T-cell (primary cell): ENCODE measurements at places on chromosomes 16 and 17.

- no peak for DNase-seq
Observed at GRCh38 chr16:89564476-89565255, 4.2 kb downstream of the RPL13 start.

DNA sequence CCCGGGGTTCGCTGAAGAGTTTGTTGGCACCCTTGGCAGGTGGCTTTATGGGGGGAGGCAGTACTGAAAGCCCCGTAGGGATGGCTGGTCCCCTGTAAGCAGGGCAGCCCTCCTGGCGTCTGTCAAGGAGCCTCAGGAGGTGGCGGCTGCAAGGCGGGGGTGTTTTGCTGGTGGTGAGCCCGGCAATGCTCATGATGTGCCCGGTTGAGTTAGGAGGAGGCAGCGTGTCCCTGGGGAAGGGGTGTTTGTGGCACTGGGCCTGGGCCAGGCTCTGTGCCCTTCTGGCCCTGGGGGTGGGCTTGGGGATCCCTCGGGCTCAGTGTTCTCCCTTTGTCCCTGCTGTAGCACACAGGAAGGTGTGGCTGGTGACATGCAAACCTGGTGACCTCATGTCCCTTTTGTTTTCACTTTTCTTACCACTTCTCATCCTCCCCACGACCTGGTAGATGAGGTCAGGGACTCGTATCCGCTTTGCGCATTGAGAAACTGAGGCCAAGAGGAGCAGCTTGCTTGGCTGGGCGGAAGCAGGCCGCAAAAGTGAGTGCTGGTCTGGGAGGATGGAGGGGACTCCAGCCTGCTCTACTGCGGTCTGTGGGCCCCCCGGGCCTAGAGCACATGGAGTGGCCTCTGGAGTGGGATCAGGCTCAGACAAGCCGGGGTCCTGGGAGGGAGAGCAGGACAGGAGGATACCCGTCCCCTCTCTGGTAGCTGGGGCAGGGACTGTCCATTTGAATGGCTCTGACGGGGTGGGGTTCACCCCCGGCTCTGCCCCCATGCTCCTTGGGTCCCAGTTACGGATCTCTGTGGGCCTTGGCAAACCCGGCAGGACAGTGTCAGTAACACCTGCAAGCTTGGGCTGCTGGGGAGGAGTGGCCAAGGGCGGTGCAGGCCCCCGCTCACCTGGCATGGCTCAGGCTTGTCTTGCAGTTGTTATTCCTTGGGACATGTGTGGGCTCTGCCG is 2.2 kb downstream of the SNN start:
- DNase-seq = no peak

DNA sequence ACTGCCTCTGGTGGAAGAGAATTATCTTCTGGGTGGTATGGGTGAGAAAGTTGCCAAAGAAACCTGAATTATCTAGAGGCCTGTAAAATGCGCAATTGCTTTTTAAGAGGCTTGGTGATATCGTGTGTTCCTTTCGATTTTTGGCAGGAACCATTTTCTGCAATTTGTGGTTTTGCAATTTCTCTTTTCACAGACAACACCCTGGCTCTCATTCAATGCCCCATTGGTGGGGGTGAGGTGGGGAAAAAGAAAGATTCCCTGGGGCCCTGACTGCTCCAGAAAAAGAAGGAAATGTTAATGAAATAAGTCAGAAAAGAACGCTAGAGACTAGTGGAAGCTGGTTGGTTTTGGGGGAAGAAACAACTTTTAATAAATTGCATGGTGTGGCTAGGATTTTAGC is 77.4 kb downstream of the ANKFN1 start:
- DNase-seq = no peak

DNA sequence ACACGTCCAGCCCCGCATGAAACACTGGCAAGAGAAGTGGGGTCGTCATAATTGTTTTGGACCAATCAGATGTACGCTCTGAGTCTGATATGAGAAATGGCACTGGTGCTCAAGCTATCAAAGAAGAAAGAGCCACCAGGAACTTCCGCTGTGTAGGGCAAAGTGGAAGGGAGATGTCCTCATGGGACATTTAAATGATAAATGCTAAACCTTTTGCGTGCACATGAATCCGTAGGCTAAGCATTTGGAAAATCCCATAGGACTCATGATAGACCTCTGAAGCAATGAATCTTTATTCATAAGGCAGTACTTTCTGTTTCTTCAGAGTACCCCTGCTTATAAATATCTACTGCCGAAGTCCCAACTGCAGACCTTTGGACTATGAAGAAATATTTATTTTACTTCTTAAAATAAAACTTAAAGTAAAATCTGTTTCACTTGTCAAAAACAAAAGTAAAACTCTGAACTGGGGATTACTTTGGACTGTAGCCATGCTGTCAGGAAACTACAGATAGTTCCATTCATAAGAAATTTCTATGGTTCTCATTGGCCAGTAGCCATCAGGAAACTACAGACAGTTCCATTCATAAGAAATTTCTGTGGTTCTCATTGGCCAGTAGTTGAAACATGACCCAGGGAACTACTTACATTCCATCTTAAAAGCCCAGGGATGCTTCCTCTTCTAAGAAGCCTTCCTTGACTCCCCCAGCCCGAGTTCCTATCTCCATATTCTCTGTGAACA is 335.1 kb downstream of the HS3ST4 start:
- DNase-seq = no peak

GRCh38 chr16:54373534-54374520 is 87.2 kb upstream of the IRX3 start:
- DNase-seq = no peak

DNA sequence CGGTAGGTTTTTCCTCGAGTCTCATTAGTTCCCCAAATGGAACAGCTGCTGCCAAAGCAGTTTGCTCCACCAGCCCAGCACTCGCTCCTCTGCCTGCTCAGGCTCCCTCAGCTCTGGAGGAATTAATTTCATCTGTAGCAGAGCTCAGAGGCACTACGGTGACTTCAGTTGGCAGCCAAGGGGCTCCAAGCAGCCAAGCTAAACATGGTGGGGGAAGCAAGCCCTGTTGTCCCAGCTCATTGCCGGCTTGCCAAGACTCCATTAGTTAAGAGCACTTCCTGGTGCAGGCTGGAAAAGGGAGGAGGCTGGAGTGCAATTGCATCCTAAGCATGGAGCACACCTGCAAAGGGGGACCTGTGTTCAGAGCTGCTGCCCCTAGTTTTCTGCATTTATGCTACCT is 78.7 kb upstream of the GPRC5B start:
- no peak for DNase-seq

DNA sequence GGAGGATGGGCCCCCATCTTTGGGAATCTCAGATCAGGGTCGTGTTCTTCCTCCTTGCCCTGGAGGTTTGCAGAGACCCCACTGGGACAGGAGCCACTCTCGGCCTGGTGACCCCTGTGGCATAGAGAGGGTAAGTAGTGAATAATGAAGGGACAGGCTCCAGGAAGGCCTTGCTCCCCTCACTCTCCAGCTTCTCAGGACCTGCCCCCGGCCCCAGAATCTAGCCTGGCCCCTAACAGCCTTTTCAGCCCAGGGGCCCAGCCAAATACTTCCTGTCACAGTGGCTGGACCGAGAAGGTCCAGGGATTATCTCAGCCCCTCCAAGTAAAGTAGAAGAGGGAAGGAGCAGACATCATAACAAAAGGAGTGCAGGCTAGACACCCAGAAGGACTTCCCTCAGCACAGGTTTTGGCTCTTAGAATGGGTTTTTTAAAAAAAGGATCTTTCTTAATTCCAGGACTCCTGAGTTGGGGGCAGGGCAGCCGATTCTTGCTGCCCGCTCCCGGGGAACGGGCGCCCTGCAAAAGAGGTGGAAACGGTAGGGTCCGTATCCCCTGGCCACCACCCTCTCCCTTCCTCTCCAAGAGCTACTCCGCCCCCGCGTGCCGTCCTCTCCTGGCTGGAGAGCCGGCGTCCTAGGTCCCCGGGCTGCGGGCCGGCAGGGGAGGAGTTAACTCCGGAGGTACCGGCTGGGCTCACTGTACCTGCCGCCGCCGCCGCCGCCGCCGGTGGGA is 559 bp upstream of the NXPH3 start:
- no peak for DNase-seq

- DNase-seq = no peak
Observed at GRCh38 chr16:87602821-87603683, 744 bp downstream of the JPH3 start.

- no peak for DNase-seq
Observed at GRCh38 chr17:6162892-6163291, 92.7 kb downstream of the WSCD1 start.

GRCh38 chr16:28837672-28838557 is 8.2 kb downstream of the TUFM start:
- DNase-seq = no peak

GRCh38 chr16:10120953-10121352 is 61.3 kb downstream of the GRIN2A start:
- DNase-seq = no peak

- no peak for DNase-seq
Observed at GRCh38 chr17:56064506-56064905, 88.8 kb upstream of the ANKFN1 start.

GRCh38 chr16:75257886-75258806 is 6.7 kb upstream of the BCAR1 start:
- DNase-seq = no peak

DNA sequence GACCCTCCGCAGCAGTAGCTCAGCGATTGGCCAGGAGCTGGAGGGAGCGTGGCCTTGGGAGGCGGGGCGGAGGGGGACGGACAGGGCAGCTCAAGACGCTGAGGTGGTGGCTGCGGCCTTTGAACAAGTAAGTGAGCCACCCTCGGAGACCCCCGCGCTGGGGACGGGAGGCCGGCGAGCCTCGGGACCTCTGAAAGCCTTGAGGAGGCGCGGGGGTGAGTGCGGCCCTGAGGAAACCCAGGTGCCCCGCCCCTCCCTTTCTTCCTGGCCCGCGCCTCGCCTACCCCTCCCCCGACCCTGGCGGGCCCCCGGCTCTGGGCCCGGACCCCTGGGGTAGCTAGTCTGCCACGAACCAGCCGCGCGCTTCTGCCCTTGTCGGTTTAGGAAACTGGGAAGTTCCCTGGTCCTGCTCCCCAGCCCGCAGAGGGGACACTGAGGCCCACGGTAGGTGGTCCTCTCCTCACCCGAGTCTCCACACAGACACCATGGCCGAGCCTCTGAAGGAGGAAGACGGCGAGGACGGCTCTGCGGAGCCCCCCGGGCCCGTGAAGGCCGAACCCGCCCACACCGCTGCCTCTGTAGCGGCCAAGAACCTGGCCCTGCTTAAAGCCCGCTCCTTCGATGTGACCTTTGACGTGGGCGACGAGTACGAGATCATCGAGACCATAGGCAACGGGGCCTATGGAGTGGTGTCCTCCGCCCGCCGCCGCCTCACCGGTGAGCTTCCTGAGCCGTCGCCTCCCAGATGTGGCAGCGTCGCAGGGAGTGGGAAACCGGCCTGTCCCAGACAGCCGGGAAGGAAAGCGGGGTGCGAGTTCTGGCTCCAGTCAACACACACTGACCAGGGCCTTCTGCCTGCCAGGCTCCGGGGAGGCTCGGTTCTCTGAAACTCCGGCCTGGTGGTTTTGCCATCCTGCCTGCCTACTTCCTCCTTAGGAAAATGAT is at the start of gene MAPK7:
Gene MAPK7, plus strand, starts transcription at position 83 of the 945 bp plus-strand sequence. Its CDS starts 403 bp downstream, at position 486.
- DNase-seq = no peak

DNA sequence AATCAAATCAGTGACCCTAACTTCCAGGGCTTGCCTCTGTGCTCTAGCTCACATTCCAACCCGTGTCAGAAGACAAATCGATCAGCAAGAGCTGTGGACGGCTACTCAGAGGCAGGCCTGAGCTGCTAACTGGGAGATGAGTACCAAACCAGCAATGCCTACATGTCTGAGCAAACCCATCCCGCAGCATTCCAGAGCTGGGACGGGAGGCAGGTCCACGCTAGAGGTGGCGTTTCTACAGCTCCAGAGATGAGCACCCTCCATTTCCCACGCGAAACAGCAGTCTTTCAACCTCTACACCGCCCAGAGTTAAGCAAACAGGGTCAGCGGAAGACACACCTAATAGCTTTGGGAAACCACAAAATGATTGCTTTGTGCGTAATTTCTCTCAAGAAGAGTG is 6.5 kb downstream of the NXN start:
- DNase-seq = no peak

GRCh38 chr16:19574615-19575014 is 19.1 kb downstream of the VPS35L start:
- DNase-seq = no peak

- DNase-seq = no peak
Observed at GRCh38 chr16:85731179-85731578, 19.7 kb downstream of the C16orf74 start.
